ENCODE measurements at places on chromosomes 2 and 18. TPM values are rescaled to one million over a fixed set of nuclear protein-coding genes. Genes with fewer than 3 reads are reported as not detected.

DNA sequence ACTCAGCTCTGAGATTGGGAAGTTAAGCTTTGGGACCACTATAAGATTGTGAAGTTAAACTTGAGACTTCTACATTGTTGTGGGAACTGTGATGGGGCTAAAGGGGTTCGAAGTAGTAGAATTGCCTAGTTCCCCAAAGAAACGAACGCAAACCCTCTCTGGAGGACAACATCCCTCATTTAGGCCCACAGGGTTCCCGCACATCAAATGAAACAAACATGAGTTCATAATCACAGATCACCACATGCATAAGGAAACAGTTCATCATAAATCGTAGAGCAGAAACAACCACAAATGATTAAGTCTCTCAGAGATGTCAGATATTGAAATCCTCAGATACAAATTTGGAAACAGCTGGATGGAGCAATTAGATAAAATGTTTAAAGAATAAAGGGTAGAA lies 55.9 kb upstream of the HPCAL1 start:
- DNase-seq = no peak

GRCh38 chr2:223621901-223622300 lies 19.7 kb upstream of the SCG2 start:
- DNase-seq = no peak

- no peak for DNase-seq
Observed at GRCh38 chr2:204042401-204042800, 105.8 kb downstream of the ICOS start.

DNA sequence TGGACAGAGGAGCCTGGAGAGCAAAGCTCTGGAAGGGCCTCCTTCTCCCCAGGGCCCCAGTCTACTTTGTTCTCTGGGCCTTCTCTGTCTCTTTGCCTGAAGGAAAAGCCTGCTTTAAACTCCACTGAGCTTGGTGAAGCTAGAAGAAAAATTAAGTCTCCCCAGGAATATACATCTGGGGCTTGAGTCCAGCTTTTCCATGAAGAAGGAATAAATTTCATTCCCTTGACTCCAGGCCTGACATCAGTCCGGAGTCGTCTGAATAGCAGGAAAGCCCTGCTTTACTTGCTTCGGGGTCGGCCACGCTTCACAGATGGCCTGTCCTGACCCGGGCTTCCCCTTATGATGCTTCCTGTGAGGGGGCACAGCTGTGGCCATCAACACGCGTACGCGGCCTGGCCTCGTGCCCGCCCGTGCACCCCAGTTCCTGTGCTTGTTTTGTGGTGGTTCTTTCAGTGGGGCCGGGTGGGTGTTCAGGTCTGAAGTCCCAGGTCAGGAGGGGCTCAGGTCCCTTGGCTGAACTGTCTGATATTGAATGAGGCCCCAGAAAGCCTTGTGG lies 73.6 kb downstream of the ACOXL start:
- DNase-seq = no peak

DNA sequence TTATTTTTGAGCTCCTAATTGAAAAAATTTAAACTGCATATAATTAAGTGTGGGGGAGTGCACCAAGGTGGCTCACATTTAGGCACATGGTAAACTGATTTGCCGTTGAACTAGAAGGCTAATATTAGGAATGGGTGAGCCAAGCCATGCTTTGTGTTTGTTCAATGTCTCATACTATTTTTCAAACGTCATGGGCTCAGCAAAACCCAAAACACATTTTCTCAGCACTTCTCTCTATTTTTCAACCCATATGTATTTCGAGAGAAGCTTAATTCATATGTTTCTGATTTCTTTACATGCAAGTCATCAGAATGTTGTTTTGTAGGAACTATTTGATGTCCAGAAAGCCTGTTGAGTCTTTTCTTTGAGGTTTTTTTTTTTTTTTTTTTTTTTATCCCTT lies 291.2 kb downstream of the TCF4 start:
- no peak for DNase-seq

DNA sequence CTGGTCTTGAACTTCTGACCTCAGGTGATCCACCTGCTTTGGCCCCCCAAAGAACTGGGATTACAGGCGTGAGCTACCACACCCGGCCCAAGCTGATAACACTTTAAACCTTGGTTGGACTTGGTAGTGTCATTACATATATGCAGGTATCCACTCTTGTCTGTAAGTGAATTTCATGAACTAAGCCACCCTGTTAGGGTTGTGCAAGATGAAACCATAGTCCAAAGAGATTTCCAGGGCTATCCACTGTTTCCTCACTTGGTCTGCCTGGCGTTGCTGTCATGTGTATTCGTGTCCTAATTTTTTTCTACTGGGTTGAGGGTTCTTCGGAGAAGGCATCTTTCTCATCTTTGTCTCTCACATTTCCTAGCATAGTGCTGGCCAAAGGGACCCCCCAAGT lies 203.0 kb downstream of the CAMKMT start:
- no peak for DNase-seq

DNA sequence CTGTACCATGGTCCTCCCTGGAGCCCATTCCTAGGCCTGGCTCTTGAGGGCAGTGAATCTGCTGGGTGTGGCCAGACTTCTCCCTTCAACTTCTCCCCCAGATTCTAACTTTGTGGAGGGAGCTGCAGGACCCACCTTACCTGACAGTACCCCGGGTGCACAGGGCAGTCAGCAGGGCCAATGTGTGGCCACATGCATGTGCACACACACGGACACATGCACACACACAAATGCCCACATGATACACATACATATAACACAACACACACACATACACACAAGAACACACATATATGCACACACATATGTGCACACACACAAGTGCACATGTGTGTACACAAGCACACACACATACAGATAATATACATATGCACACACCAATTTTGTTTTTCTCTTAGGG lies 300.0 kb upstream of the HS6ST1 start:
- DNase-seq = no peak

DNA sequence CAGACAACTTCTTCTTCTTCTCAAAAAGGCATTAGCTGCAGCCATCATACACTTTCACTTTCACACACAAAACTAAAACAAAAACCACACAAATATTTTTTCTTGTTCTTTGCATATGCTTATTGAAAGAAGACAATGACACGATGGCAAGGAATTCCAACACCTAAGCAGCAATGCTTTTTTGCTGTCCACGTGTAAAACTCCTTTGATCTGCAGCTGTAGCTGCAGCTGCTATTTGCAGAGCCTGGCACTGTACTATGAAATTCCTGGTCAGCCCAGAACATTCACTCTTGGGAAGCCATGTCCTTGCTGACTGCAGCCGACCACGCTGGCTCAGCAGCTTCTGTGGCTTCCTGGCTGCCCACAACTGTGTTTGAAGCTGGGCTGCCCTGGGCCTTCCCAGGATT lies 316.2 kb downstream of the CDH2 start:
- DNase-seq = peak; percentile 44

- DNase-seq = no peak
Observed at GRCh38 chr2:231321021-231321420, 74.5 kb upstream of the B3GNT7 start.

GRCh38 chr2:144477957-144478311 lies 42.0 kb downstream of the ZEB2 start:
- DNase-seq = no peak

DNA sequence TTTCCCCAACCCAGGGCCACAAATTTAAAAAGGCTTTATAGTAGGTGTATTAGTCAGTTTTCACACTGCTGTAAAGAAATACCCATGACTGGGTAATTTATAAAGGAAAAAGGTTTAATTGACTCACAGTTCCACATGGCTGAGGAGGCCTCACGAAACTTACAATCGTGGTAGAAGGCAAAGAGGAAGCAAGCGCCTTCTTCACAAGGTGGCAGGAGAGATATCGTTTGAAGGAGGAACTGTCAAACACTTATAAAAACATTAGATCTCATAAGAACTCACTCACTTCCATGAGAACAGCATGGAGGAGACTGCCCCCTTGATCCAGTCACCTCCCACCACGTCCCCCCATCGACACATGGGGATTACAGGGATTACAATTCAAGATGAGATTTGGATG lies 70.4 kb downstream of the FECH start:
- no peak for DNase-seq

- DNase-seq = no peak
Observed at GRCh38 chr2:109242654-109243331, 113.8 kb downstream of the SH3RF3 start.

- no peak for DNase-seq
Observed at GRCh38 chr18:35506024-35506712, 8.4 kb upstream of the INO80C start.

GRCh38 chr2:43276962-43277391 lies 50.6 kb upstream of the ZFP36L2 start:
- no peak for DNase-seq

GRCh38 chr18:55269622-55270021 lies 310.4 kb upstream of the CCDC68 start:
- no peak for DNase-seq

- DNase-seq = no peak
Observed at GRCh38 chr2:81858998-81859397, 1554.4 kb upstream of the LRRTM1 start.

DNA sequence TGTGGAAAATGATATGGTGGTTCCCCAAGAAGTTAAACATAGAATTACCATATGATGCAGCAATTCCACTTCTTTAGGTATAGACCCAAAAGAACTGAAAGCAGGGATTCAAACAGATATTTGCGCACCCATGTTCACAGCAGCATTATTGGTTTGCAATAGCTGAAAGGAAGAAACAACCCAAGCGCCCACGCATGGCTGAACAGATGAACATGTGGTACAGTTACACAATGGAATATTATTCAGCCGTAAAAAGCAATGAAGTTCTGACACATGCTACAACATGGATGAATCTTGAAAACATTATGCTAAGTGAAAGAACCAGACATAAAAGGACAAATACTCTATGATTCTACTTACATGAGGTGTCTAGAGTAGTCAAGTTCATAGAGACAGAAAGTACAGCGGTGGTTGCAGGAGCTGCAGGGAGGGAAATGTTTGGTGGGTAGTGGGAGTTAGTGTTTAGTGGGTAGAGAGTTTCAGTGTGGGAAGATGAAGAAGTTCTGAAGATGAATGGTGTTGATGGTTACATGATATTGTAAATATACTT lies 26.7 kb upstream of the ASPRV1 start:
- DNase-seq = no peak

DNA sequence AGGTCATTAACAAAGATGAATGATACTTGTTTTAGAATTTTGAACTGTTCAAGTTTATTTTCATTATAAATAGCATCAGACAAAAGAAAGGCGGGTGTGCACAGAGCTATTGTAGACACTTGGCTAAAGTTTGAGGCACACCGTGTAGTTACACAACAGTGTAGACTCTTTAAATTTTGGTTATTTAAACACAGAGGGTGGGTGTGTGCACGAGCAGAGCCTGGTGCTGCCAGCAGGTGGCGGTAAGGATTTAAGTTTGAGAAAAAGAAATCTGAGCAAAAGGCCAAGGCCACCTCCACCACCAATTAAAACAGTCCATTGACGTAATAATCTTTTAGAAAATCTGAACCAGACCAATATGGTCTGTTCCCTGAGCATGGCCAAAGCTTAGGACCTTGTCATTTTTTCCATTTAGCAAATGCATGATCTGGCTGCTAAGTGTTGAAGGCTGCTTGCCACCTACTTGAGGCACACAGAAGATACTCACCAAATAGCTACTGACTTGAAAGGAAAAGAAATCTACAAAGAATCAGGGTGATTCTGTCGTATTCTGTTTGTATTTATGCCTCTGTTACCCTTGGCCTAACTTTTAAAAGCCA lies 14.3 kb downstream of the COPS7B start:
- DNase-seq = peak; percentile 21

- no peak for DNase-seq
Observed at GRCh38 chr2:45000921-45001868, 8.1 kb downstream of the SIX2 start.

DNA sequence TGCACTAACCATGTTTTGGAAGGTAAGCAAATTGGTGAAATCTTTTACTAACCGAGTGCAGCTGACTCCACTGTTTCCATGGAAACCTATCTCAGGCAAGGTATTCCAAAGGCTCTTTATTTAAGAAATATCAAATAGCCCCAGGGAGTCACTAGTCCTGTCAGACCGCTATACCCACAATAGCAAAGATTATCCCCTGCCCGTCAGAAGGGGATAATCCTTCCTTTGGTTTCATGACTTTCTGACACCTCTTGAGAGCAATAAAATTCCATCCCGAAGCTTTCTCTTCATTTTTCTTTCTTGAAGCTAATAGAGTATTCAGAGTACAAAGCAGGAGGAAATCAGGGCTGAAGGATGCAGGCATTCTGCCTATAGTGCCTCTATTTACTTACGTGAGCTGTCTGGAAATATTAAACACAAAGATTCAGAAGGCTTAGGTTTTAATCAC lies 34.7 kb upstream of the MAP2 start:
- DNase-seq = peak; percentile 85

- DNase-seq = no peak
Observed at GRCh38 chr2:173043476-173043875, 32.2 kb upstream of the MAP3K20 start.

DNA sequence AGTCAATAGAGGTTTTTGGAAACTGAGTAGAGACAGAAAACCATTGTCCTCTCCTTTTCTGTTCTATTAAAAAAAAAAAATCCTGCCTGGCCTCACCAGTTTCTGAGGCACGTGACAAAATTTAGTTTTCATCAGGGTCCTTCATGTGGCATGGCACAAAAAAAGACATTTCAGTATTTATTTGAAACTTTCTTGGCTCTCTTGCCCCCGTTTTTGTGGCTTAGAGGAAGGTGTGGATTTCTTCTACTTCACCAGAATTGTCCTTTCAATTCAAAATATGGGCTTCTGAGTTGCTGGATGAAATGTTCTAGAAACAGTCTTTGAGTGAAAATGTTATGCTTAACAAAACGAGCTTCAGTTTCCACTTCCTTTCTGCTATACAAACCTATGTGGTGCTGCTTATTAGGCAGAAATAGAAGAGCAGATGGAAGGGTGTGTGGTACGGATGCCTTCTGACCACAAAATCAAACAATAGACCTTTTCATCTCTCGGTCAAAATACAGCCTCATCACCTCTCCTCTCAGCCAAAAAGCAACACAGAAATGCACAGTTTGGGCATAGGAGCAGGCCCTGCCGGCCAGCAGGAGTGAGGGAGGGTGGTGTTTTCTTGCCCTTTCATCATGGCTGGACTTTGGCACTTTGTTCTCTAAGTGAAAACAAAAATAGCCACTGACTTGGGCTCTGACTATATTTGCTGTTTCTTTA lies 89.2 kb downstream of the SH3RF3 start:
- DNase-seq = peak; percentile 5

DNA sequence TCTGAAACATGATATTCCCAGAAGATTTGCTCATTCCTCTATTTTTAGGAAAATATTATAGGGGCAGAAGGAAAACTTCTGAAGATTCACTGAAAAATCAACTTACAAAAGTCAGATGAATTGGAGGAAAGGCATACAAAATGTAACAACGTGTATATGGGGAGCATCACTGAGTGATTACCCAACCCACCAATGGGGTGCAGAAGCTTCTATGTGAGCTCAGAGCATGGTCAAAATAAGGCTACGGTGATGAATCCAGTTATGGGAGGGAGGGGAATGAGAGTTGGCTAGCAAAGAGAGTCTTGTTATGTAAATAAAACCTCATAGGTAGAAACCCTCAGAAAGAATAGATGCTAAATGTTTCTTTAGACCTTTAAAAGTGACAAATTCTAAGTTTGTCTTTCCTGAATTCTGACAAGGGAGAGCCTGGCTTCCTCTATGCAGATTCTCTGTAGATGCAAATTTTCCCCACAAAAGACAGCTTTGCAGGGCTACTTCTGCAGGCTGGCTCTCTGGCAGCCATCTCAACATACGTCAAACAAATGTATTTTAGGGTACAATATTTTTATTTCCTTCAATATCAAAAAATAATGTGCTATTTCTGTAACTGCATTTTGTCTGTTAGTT lies 171.4 kb upstream of the NDUFV2 start:
- DNase-seq = no peak

The MZT2B gene
- 438 TPM for total RNA-seq

The C2orf76 gene
- 20.9 TPM for total RNA-seq

The LYPD6B gene
- total RNA-seq = 21.3 TPM

The SLC38A11 gene
- not detected for total RNA-seq
